ENCODE measurements at places on chromosomes 3 and 15. TPM values are rescaled to one million over a fixed set of nuclear protein-coding genes. Genes with fewer than 3 reads are reported as not detected.

- no peak overlapping the region for H3K4me3 ChIP-seq
- H3K4me1 ChIP-seq: no peaks in the 10 kb centered on the region
- no peaks in the 10 kb centered on the region for H3K27me3 ChIP-seq
These were observed 102.0 kb upstream of the THRB start for GRCh38 chr3:24596626-24597025.

GOLGA6B gene
- not detected for total RNA-seq

DNA sequence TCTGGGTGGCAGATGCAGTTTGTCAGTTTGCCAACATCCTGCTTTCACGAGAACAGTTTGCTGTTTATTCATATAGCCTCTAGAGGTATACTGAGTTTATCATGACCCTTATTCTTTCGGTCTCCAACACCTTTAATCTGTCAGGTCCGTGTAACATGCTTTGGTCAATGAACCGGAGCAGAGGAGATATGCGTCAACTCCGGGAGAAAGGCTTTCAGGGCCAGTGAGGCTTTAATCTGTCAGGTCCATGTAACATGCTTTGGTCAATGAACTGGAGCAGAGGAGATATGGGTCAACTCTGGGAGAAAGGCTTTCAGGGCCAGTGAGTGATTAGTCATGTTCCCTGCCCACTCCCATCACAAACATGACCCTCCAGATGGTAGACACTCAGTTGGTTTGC is 16.9 kb upstream of the GPD1L start:
- no peak overlapping the region for H3K4me3 ChIP-seq
- DNase-seq: no peak
- H3K27ac ChIP-seq: no peak overlapping the region

SRP14 gene
- 182 TPM for total RNA-seq

GRCh38 chr15:70415398-70415797 is 317.7 kb upstream of the TLE3 start:
- H3K27ac ChIP-seq: no peak overlapping the region
- H3K4me3 ChIP-seq: no peak overlapping the region
- peaks cover 4% of the 10 kb centered on the region for H3K4me1 ChIP-seq
- H3K27me3 ChIP-seq: peaks cover 35% of the 10 kb centered on the region

ISG20 gene
- total RNA-seq: 141 TPM

APEH gene
- total RNA-seq: 179 TPM

DNA sequence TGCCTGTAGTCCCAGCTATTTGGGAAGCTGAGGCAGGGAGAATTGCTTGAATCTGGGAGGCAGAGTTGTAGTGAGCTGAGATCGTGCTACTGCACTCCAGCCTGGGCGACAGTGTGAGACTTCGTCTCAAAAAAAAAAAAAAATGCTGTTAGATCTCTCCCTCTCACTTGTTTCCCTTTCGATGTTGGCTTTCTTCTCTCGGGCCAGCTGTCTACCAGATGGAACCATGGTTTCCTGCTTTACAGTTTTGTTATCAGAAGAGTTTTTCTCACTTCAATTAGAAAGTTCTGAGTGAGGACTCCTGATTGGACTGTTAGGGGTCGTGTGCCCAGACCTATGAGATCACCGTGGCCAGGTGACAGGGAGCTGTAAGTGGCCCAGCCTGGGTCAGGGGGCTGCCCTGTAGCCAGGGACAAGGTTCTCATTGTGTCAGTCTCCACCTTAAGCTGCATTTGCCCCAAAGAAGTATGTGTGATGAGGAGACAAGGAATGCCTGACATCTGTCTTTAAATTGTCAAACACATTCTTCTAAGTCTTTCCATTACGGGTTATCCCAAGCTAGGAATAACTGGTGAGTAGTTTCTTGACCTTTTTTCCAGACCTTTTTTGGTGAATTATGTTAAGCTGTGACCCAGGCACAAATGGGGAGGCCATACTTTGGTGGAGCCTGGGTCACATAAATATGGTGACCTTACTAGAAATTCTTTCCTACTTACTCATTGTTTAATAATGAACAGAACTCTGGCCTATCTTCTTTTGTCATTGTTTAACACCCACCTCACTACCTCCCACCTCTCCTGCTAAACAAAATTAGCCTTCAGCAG is 25.2 kb downstream of the SNAPC5 start:
- peaks cover 35% of the 10 kb centered on the region for H3K36me3 ChIP-seq
- peak overlapping the region; percentile 26 for H3K4me3 ChIP-seq
- DNase-seq: peak; percentile 74
- no peaks in the 10 kb centered on the region for H3K27me3 ChIP-seq

TMF1 gene
- 47.5 TPM for total RNA-seq

LRTM1 gene
- total RNA-seq: not detected

CPEB1 gene
- total RNA-seq: 0.18 TPM

- H3K27ac ChIP-seq: no peak overlapping the region
- no peak overlapping the region for H3K4me3 ChIP-seq
- H3K4me1 ChIP-seq: no peaks in the 10 kb centered on the region
These were observed 29.1 kb upstream of the NOX5 start for GRCh38 chr15:68985361-68985891.

HESX1 gene
- total RNA-seq: 0.37 TPM

DNA sequence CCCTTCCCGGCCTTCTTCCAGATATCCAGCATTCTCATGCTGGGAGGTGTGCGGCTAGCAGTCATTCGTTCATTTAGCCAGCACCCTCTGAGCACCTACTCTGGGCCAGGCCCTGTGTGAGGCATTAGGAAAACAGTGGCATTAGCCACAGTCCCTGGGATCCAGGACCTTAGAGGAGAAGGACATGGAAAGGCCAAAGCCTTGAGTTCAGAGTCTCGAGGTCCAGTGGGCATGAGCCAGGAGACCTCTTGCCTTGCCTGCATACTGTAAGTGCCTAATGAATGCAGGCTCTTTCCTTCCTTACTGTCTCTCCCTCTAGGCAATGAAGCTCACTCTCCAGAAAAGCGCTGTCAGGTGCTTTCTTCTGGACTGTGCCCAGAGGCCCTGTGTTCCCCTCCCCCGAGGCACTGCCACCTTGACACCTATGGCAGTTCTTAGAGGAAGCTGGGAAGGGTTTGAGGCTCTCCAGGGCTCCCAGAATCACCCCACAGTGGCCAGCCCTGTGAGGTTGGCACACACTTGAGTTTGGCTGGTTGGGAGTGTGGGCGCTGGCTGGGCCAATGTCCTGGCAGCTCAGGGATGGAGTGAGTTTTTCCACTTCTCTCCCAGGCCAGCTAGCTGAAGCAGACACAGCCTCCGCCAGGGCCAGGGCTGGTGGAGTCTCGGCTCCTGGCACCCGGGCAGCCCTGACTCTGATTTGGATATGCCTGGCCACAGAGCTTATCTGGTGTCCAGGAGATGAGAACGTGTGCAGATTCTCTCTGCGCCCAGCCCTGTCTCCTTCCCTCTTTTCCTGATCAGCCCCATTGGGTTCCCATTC is 5.4 kb downstream of the CORO2B start:
- DNase-seq: no peak
- H3K36me3 ChIP-seq: no peaks in the 10 kb centered on the region
- peaks cover 8% of the 10 kb centered on the region for H3K4me1 ChIP-seq
